ENCODE measurements at places on chromosomes 2 and 18. TPM values are rescaled to one million over a fixed set of nuclear protein-coding genes. Genes with fewer than 3 reads are reported as not detected.

RHBDD1 gene
- total RNA-seq, result 10.2 TPM

EFR3B gene
- 0.81 TPM for total RNA-seq

CDH19 gene
- 8.9 TPM for total RNA-seq

SPHKAP gene
- 0.07 TPM for total RNA-seq

RAB27B gene
- 0.42 TPM for total RNA-seq

CD8B gene
- total RNA-seq, result 3.5 TPM

KCNG3 gene
- 0.78 TPM for total RNA-seq

ICA1L gene
- total RNA-seq, result 12.9 TPM

C2orf72 gene
- total RNA-seq, result 0.14 TPM

ELOA2 gene
- not detected for total RNA-seq

CAPN13 gene
- total RNA-seq, result 1.1 TPM

COLEC11 gene
- total RNA-seq, result 9.4 TPM

TUBB8B gene
- total RNA-seq, result not detected

ANXA4 gene
- 67.8 TPM for total RNA-seq

DNA sequence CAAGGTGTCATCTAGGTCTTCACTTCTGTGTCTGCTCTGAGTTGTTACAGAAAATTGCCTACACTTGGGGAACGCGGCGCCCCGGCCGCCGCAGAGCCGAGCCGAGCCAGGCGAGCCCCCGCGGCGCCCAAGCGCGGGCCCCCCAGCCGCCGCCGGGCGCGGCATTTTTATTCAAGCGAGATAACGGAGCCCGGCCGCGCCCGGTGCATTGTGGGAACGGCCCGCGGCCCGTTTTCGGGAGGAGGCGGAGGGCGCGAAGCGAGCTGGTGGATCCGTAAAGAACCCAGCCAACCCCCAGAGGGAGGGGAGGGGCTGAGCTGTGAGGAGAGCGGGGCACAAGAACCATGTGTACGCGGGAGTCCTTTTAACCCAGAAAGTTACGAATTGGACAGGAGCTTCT lies 191.8 kb downstream of the FTCDNL1 start:
- no peak for DNase-seq

GRCh38 chr2:29110916-29111535 lies 4.2 kb upstream of the CLIP4 start:
- DNase-seq, result no peak

- DNase-seq, result no peak
Measured at GRCh38 chr2:111226876-111227700, 106.4 kb downstream of the BCL2L11 start.

DNA sequence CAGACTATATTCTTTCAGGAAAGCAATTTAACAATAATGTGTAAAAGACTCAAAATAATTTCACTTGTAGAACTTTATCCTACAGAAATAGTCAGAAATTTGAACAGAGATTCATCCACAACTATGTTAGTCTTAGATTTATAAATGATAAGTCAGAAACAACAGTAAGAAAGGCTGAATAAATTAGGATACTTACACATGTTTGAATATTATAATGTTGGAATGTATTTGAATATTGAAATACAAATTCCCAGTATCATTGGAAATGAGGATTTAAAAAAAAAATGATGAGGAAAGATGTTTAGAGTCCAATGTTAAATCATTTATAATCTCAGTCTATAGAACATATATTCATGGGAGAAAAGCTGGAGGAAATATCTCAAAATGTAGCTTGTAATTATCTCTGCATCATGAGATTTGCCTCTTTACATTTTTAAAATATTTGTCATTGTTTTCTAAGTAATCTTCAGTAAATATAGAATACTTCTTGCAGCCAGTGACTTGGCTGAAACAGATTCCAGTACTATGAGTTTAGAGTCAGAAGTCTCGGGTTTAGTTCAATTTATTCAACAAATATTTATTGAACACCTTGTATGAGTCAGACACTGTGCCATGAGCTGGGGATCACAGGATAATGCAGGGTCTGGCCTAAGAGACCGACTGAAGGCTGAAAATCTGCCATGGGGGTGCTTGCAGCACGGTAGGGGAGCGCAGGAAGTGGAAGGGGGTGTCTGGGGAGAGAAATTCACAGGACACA lies 32.3 kb downstream of the CXCR4 start:
- DNase-seq, result no peak

GRCh38 chr2:120759543-120760331 lies 24.1 kb downstream of the GLI2 start:
- DNase-seq, result no peak

DNA sequence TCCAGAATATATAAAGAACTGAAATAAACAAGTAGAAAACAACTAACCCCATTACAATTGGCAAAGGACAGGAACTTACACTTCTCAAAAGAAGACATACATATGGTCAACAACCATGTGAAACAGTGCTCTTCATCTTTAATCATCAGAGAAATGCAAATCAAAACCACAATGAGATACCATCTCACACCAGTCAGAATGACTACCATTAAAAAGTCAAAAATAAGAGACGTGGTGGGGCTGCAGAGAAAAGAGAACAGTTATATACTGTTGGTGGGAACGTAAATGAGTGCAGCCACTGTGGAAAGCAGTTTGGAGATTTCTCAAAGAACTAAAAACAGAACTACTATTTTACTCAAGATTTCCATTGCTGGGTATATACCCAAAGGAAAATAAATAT lies 1696.3 kb upstream of the TMEFF2 start:
- DNase-seq, result no peak

DNA sequence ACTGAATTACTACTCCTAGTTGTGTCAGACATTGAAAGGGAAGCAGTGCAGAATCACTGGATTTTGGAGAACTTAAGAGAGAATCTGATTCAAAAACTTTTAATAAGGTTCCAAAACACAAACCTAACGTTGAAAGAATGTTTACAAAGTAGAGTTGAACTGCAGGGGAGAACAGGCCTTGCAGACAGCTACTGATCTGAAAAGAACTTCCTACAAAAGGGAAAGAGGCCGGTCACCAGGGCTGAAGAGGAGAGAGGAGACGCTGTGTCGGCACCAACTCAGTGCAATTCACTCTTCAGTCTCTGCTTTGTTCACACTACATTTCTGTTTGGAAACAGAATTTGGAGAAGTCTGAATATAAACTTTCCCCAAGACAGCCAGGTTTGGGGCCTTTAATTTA lies 124.0 kb downstream of the GAREM1 start:
- no peak for DNase-seq

- no peak for DNase-seq
Measured at GRCh38 chr2:144215701-144216675, 303.9 kb downstream of the ZEB2 start.

GRCh38 chr2:54591551-54591950 lies 131.9 kb upstream of the EML6 start:
- DNase-seq, result no peak

DNA sequence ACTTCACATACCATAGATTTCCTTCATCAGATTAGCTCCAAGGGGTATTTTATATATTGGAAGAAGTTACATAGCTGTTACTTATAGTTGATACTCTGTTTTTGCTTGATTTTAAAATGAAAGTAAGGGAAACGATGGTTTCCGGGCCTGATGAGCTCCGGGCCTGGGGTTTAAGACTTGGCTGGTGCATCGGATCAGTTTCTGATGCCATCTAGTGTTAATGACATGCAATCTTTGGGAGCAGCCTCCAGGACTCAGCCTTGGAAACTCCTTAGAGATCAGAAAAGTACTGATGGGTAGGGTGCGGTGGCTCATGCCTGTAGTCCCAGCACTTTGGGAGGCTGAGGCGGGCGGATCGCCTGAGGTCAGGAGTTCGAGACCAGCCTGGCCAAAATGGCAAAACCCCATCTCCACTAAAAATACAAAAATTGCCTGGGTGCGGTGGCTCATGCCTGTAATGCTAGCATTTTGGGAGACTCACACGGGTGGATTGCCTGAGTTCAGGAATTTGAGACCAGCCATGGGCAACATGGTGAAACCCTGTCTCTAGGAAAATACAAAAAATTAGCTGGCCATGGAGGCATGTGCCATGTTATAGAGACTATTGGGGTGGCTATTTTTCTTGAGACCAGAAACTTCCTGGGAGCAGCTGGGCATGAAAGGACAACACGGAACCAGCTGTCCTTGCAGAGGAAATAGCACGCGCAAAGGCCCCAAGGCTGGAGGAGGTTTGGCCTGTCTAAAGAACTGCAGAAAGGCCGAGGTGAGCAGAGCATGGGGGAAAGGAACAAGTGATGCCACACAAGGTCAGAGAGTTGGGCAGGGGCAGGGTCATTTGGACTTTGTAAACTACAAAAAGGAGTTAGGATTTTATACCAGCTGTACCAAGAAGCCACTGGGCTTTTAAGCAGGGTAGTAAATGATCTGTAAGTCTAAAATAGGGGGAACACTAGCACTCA lies 46.9 kb upstream of the CNOT11 start:
- no peak for DNase-seq

- DNase-seq, result no peak
Measured at GRCh38 chr18:12401881-12402280, 5.8 kb upstream of the PRELID3A start.

DNA sequence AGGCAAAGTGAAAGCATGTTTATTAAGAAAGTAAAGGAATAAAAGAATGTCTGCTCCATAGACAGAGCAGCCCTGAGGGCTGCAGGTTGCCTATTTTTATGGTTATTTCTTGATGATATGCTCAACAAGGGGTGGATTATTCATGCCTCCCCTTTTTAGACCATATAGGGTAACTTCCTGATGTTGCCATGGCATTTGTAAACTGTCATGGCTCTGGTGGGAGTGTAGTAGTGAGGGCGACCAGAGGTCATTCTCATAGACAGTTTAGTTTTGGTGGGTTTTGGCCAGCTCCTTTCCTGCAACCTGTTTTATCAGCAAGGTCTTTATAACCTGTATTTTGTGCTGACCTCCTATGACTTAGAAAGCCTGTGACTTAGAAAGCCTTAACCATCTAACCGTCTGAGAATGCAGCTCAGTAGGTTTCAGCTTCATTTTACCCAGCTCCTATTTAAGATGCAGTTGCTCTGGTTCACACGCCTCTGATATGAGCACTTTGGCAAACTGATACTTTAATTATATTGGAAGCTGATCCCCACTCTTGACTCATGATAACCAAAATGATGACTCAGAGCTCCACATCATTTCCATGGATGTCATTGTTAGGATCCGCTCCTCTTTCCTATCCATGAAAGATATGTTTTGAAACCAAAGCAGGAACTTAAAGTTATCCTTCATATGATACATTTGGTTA lies 14.5 kb upstream of the ERMN start:
- no peak for DNase-seq

- DNase-seq, result no peak
Measured at GRCh38 chr2:3480352-3481010, 38.9 kb downstream of the ADI1 start.

DNA sequence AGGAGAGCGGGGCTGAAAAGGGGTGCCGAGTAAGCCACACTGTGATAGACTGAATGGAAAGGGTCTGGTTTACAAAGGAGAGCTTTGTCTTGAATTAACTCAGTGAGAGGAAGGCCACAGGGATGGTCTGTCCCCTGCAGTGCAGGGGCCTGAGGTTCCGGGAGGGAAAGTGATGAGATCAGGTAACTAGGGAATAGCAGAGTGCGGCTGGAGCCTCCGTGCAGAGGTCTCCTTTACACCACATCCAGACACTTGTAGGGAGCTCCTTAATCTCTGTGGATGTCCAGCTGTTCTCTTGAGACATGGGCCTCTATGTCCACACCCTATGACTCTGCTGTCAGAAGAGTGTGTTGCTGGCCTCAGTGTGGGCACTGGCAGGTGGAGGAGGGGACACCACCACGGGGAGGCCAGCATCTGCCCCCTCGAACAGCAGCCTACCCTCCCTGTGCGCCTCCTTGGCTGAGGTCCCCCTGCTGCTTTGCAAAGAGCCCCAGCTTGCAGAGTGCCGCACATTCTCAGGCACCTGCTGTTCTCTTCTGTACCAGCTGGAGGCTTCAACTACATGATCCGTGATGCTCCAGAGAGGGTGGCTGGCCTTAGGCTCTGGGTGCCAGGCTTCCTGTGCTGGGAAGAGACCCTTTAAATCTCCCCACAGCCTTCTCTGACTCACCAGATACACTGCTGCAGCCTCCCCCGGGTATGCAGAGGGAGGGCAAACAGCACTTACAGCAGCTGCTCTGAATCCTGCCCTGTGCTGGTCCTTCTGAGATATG lies 25.9 kb downstream of the ENOSF1 start:
- no peak for DNase-seq

GRCh38 chr2:42848726-42849290 lies 56.4 kb upstream of the HAAO start:
- DNase-seq, result no peak

GRCh38 chr2:19878268-19879046 lies 23.3 kb downstream of the TTC32 start:
- DNase-seq, result no peak

GRCh38 chr2:7264791-7265190 lies 347.6 kb downstream of the RNF144A start:
- no peak for DNase-seq

- no peak for DNase-seq
Measured at GRCh38 chr2:238020816-238021215, 40.0 kb upstream of the SCLY start.

DNA sequence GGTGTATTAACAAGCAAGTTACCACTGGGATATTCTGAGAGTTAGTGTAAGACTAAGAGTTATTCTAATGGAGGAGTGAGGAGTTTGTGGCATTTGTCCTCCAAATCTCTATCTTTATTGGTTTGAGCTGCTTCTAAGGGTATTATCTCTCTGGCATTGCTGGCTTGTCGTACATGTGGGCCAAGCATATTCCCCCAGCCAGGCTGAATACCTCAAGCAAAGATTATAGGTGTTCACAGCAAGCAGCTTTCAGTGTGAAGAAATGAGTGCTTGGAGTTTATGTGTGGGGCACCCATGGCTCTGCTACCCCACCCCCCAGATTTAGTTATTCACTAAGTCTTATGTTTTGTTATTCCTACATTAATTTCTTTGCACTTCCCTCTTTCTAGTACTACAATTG lies 193.6 kb upstream of the FANCL start:
- no peak for DNase-seq

- no peak for DNase-seq
Measured at GRCh38 chr2:28613633-28614501, 118.0 kb downstream of the PLB1 start.

- no peak for DNase-seq
Measured at GRCh38 chr2:46495231-46496030, 16.1 kb downstream of the TMEM247 start.

- DNase-seq, result no peak
Measured at GRCh38 chr2:9076210-9076609, 72.7 kb upstream of the MBOAT2 start.

- no peak for DNase-seq
Measured at GRCh38 chr2:140891614-140892212, 1239.1 kb downstream of the LRP1B start.

DNA sequence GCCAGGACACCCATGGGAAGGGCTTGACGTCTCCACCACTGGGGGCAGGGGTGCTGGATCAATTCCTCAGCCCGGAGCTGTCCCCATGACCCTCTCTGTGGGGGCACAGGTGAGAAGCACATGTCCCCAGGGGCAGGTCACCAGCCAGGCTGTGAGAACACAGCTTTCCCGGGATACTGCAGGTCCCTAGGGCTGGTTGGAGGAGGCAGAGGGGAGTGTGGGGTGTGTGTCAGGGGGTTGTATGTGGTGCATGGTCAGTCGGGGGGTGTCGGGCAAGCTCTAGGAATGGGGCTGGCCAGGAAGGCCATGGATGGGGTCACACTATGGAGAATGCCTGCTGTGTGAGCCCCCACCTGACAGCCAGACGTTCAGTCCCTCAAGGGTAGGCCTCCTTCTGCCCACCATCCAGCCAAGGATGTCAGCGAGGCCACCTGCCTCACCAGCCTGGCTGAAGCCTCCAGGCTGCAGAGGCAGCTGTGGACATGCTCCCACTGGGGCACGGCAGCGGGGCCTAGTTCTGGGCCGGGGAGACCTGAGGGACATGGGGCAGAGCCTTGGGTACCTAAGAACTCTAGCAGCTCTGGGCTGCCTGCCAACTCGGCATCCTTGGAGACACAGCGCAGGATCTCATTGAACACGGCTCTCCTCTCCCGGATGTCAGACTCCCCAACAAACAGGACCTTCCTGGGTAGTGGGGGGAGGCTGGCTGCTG lies 10.3 kb downstream of the HS1BP3 start:
- no peak for DNase-seq
